ENCODE measurements at places on chromosomes 11 and 22.
A peak's percentile ranks its signal among the peaks of the same experiment; 100 is the strongest.

DNA sequence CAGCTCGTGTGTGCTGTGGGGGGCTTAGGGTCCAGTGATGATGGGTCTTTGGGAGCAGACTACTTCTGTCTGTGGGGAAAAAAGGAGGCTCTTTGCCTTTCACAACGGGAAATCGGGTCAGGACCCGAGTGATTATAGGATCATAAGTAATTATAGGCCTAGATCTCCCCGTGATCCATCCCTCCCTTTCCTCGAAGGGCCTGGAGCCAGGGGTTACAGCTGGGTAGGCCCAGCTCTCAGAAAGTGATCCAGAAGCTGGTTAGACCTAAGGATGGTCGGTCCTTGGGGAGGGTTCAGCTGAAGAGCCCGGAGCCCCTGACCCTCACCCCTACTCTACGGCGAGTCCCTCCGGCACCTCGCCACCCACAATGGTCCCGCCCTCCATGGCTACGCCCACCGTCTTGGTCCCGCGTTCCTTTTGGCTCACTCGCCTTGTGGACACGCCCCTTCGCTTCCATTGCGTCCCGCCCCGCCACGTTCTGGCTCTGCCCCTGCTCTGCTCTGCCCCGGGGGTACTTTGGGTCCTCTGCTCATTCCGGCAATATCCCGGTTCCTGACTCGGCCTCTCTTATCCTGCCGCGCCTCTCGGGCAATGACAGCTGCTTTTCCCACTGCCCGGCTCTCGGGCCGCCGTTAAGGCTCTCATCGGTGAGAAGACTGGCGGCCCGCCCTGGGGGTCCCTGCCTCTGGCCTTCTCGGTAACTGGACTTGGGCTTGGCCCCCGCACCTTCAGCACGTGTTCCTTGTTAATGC is 5.0 kb downstream of the IGSF22 start:
- peak; percentile 78 for DNase-seq

DNA sequence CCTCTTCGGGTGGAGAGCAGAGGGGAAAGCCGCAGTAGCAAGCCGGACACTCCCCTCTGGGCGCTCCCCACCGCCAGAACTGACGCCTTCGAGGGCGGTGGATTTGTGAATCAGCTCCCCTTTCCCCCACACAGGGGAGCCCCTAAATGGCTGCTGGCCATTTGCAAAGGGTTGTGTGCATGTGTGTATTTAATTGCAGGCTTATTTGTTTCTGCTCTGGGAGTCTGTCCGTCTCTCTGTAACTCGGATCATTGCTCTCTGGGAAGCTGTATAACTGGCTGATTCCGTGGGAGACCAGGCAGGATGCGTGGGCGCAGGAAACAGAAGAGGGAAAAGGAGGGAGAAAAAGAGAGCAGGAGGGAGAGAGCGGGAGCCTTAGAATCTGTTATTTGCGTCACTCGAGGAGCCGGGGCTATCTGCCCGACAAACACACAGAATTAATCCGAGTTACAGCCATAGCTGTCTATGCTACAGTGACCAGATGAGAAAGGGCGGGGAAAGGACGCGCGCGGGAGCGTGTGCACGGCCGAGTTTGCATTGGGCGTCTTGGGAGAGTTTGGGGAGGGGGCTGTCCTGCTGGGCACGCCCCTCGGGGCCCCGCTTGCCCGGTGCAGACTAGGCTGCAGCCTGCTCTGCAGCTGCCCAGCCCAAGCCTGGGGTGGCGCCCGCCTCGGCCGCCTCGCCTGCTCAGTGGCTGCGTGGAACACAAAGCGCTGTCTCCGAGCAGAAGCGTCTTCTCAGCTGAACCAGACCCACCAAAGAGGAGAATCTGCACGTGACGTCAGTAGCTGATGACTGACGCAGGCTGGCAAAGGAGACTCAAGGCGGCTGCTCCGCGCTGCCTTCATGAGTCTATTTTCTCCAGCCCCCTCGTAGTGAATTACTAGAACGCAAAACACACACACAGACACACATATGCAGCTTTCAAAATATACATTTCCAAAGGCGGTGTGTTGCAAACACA is 105.3 kb upstream of the HSD17B12 start:
- peak; percentile 45 for DNase-seq

- DNase-seq, result no peak
Measured at GRCh38 chr11:5293028-5293427, 8.7 kb downstream of the OR51B4 start.

DNA sequence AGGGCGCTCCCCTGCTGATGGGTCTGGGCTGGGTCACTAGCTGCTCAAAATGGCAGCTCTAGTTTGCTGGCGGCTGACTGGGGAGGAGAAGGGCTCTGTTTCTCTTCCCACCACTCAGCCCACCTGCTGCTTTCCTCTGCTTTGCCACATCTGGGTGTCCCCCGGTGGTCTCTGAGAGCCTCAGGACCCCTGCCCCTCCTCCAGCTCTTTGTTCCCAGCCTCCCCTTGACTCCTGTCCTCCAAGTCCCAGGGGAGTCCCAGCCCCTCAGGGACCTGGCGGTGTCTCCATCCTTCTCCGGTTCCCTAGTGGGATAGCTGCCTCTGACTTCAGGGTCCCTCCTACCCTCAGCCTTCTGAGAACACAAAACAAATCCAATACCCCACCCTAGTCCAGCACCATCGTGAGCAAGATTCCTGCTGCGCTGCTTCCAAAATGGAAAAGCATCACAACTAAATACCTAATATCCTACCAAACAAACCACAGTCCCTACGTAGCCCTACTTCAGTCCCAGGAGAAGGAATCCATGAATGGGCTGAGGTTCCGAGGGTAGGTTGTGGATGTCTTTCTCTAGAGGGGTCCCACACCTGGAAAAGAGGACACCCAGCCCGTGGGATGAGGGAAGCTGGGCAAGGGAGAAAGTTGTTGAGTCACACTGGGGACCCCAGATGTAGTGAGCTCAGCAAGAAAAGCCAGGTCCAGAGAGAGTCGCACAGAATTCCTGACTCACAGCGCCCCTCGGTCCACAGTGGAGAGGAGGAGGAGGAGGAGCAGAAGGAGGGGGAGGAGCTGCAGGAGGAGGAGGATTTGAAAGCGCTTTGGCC is 45.0 kb upstream of the NNMT start:
- no peak for DNase-seq

GRCh38 chr22:46826438-46827135 is 64.1 kb downstream of the TBC1D22A start:
- DNase-seq, result no peak

- no peak for DNase-seq
Measured at GRCh38 chr11:134124660-134125451, 56.0 kb downstream of the JAM3 start.

- peak; percentile 75 for DNase-seq
Measured at GRCh38 chr11:10646005-10646404, 47.5 kb downstream of the IRAG1 start.

DNA sequence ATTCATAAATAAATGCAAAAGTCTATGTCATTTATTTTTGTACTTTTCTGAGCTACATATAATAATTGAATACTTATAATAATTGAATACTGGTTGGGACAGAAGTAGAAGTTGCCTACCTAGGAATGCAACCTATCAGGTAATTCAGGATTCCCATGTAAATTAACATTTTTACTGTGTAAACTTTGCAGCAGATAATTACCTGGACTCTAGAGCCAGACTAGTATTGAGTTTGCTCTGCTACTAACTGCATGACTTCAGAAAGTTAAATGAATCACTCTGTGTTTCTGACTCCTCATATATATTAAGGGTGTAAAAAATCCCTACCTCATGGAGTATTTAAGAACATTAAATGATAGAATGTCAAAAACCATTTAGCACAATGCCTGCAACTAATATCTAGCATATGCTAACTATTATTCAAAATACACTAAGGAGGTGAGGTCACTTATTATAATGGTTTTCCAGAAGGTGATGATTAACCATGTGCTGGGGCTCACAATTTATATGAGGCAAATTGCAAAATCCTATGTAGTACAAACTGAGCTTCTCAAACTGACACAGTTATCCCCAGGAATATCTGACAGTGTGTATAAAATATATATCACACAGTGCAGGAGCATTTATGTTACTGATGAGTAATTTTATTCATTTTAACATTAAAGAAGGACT is 138.1 kb upstream of the ANO3 start:
- no peak for DNase-seq

DNA sequence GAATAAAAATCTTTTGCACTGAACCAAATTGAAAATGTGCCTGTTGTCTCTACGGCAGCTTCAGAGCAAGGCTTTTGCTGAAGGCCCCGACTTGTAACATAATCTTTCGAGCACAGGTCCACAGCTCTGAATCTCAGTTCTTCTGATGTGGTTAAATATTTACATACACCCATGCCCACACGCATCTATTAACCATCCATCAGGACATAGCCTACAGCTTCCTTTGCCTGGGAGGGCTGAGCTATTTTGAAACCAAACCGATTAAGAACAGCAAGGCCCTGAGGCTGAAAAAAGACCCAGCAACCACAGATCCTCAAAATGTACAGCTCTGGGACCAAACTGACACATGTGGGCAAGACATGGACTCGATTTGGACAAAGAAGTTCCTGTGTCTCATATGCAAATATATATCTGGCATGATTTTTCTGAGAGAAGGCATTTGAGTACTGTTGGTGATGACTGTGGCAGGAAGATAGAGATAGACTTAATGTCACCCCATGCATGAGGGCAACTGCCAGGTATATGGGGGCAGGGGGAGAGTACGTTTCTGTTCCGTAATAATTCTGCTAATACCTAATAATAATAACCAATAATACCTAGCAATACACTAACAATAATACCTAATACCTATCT is 322.7 kb upstream of the PLET1 start:
- no peak for DNase-seq

GRCh38 chr11:65384301-65384889 is 1.9 kb upstream of the SLC25A45 start:
- DNase-seq, result peak; percentile 77

GRCh38 chr11:119155733-119156492 is 7.1 kb downstream of the ABCG4 start:
- peak; percentile 47 for DNase-seq

- no peak for DNase-seq
Measured at GRCh38 chr11:130214861-130215530, 55.4 kb downstream of the ST14 start.

- DNase-seq, result no peak
Measured at GRCh38 chr11:64458997-64459396, 100.0 kb downstream of the RPS6KA4 start.

DNA sequence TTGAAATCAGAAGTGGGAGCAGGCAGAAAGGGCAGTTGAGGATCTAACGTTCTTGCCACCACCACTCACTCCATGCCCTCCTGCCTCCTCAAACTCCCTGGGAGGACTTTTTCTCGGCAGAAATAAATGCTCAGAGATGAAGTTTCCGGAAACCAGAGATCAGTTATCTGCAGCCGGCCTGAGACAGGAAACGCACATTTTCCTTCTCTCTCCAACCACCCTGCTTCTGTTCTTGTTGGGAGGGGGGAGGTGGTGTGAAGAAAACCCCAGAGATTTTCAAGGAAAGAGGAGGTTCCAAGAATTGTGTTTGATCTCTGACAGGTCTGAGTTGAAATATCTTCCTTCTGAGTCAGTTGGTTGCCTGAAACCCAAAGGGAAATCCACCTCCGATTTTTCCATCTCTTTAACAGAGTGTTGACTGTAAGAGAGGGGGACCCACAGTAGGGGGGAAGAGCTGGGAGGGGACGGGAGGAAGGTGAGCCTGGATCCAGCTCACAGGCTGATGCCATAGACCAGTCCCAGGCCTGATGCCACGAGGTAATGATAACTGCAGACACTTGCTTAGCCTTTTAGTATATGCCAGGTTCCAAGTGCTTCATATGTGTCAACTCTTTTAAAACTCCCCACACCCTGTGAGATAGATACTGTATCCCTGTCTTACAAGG is 100.8 kb downstream of the TRAF6 start:
- DNase-seq, result peak; percentile 34

DNA sequence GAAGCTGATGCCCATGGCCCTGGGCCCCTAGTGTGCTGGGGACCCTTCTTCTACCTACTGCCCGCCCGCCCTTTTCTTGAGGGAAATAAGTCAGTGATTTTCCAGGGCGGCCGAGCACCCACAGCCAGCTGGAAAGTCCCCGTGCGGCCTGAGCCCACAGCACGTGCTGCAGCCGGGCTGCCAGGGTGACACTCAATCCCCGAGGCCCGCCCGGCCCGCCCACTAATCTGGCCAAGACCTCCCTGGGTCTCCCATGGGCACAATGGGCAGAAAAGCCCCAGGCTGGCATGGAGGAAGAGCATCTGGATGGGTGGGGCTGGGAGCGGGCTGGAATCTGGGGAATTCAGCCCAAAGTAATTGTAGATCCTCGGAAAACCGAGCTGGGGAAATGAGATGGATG is 24.8 kb downstream of the WNT7B start:
- DNase-seq, result no peak

DNA sequence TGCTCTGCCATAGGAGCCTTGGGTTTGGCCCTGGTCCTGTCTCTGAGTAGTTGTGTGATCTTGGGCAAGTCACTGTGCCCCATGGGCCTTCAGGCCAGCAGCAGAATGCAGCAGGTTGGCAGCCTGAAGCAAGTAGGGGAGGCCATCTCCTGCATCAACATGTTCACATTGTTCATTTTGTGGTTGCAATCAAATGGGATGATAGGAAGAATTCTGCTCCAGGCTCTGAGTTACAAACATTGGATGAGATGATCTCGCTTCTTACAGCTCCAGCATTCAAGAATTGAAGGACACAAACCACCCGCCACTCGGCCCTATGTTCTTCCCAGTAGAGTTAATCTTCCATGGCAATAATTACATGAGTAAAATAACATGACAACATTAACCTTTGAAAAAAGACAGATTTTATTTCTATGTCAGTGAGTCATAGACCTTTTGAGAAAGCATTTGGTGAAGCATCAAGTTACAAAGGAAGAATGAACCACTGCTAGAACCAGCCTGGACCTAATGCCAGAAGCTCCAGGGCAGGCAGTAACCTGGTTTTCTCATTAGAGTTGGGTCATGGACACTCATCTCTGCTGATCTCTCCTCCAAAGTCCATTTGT is 308.3 kb upstream of the NCAM1 start:
- peak; percentile 27 for DNase-seq

GRCh38 chr11:77072851-77073327 is 6.1 kb downstream of the CAPN5 start:
- DNase-seq, result no peak

DNA sequence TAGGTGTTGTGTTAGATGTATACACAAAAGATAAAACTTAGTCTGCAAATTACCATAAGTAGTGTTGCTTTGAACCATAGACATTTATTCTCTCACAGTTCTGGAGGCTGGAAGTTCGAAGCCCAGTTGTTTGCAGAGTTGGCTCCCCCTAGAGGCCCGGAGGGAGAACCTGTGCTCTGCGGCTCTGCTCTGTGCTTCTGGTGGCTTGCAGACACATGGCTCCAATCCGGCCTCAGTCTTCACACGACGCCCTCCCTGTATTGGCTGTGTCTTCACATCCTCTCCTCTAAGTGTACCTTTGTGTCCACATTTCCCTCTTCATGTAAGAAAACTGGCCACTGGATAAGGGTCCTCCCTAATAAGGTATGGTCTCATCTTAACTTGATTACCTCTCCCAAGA is 128.4 kb downstream of the OPCML start:
- DNase-seq, result no peak

GRCh38 chr11:57800444-57801182 is 39.0 kb downstream of the CTNND1 start:
- DNase-seq, result peak; percentile 76

DNA sequence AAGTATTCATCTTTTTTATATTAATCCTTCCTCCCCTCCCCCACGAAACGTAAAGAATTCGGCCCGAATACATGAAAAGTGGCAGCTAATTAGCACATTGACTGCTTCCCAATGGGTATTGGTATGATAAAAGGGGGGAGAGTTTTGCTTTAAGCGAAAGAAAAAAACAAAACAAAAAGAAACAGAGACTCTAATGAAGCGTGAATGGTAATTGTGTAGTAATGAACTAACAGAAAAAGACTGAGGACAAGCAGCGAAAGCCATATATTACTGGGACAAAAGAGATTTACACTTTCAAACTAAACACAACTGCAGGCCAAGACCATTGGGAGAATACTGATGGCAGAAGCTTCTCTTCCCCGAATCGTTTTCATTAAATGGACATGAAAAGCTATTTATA is 2.5 kb downstream of the DBX1 start:
- no peak for DNase-seq

Data from M059J (cell line).